ENCODE measurements at places on chromosomes 4 and X. TPM values are rescaled to one million over a fixed set of nuclear protein-coding genes. Genes with fewer than 3 reads are reported as not detected.

GRCh38 chr4:69710580-69710979, 49.8 kb downstream of the SULT1B1 start:
- no peak for DNase-seq

Gene EVC
- 126 TPM for total RNA-seq

GRCh38 chr4:1084796-1085403, 28.5 kb downstream of the RNF212 start:
- no peak for DNase-seq

DNA sequence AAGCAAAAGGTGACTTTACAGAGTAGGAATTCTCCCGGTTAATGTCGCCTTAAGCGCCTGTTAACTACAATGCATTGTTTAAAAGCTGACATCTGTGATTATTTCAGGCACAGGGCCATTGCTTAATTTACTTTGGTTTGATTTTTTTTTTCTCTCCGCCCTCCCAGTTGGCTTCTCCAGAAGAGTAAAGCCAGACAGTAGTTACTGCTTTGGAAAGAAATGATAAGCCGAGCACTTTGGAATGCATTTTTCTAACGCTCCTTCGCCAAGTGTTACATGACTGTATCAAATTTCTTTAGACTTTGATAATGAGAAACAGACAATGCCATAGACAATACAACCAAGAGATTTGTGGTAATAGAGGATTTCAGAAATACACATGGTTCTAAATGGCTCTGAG, 383.0 kb upstream of the TENM3 start:
- DNase-seq = no peak

GRCh38 chr4:101660607-101661006, 129.9 kb upstream of the BANK1 start:
- DNase-seq = no peak

GRCh38 chrX:101203761-101204351, 15.7 kb upstream of the DRP2 start:
- no peak for DNase-seq

Gene SLC26A1
- 1.4 TPM for total RNA-seq

DNA sequence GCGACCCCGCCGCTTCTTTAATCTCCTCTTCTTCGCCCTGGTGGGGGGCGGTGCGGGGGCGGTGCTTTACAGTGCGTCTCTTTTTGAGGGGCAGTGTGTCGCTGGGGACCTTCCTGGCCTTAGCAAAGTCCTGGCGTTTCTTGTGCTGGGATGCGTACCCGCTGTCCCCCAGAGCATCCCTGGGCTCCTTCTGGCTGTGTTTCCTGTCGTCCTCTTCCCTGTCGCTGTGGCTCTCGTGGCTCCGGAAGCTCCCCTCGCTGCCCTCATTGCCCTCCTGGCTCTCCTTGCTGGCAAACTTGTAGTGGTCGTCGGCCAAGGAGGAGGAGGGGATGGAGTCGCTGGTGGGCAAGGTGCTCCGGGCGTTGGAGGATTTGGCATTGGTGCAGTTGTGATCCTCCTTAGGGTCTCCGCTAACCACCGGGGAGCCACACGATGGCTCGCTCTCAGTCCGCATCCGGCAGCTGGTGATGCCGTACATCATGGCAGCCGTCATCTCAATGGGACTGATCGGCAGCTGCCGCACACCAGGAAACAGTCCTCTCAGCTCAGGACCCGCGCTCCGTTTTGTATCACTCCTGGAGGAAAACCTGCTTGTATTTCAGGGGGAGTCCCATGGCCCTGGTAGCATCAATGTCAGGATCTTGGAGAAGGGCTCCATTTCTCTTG, 30.4 kb upstream of the TMSB15A start:
- no peak for DNase-seq

GRCh38 chr4:12588582-12588981, 895.6 kb downstream of the RAB28 start:
- no peak for DNase-seq

Gene LRP2BP
- total RNA-seq = not detected

Gene TEX11
- total RNA-seq = 0.05 TPM

- DNase-seq = peak; percentile 72
Observed at GRCh38 chr4:2432991-2433530, 14.3 kb downstream of the CFAP99 start.

- no peak for DNase-seq
Observed at GRCh38 chr4:37139987-37140386, 104.6 kb upstream of the NWD2 start.

DNA sequence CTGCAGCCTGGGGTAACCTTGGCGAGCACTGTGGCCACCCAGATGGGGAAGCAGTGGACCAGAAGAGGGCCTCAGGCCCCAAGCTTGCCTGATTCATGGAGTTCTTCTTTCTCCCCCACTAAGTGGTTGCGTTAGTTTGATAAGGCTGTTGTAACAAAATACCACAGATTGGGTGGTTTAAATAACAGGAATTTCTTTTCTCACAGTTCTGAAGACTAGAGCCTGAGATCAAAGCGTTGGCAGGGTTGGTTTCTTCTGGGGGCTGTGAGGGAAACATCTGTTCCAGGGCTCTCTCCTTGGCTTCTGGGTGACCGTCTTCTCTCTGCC, 105.7 kb upstream of the GATB start:
- no peak for DNase-seq

Gene HPGDS
- not detected for total RNA-seq

DNA sequence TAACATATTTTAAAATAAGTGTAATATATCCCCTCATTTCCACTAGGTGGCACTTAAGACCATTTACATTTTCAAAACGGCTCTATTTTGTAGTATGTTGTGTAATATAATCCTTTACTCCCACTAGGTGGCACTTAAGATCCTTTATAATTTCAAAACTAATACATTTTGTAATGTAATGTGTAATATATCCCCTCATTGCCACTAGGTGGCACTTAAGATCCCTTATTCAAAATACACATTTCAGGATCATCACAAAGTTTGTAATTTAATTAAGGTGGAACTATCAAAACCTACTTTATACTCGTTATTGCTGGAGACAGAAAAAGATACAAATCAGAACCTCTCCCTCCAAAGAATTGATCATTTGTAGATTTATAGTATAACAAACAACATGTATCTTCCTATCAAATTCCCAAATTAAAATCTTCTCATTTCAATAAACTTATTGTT, 132.5 kb downstream of the ARHGAP6 start:
- peak; percentile 86 for DNase-seq

Gene RNF150
- total RNA-seq = 15.5 TPM

GRCh38 chr4:184529283-184529682, 54.9 kb upstream of the IRF2 start:
- no peak for DNase-seq

GRCh38 chr4:128513664-128514484, 226.3 kb upstream of the PGRMC2 start:
- DNase-seq = peak; percentile 27

DNA sequence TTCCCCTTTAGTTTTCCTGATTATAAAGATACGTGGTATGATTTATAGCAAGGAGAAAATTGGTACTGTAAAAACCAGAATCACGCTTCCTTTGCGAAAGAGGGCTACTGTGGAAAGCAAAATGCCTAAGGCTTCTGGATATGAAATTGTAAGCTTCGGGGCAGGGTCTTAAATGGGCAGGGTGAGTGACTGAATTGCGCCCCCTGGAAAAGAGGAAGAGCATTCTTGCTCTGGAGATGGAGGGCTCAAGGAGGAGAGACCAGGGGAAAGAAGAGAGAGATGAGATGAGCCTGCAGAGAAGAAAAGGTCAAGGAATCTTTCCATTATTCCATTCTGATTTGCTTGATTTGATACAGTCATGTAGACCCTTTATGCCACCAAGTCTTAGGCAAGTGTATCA, 13.1 kb upstream of the ETNPPL start:
- DNase-seq = no peak

- no peak for DNase-seq
Observed at GRCh38 chr4:155569960-155570515, 96.6 kb upstream of the GUCY1A1 start.

DNA sequence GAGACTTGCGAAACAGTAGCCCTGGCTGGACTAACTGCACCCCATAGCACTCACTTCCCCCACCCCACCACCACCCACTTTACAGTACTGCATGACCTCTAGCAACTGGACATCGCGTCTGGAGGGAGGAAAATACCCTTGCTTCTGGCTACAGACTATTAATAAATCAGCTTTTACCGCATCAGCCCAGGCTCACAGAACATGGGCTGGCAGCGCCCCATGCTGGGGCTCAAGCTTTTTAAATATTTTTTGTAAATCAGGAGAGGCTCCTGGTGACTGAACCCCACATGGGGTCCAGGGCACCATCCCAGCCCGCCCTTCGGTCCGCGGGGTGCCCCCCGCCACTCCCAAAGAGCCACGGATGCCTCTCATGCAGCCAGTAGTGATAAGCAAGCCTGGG, 2.7 kb downstream of the HS6ST2 start:
- peak; percentile 20 for DNase-seq

Gene ALB
- total RNA-seq = not detected

Gene YIPF6
- 43.7 TPM for total RNA-seq

- no peak for DNase-seq
Observed at GRCh38 chr4:123503698-123504363, 107.2 kb downstream of the SPRY1 start.

Gene OPN1MW2
- total RNA-seq = not detected

Gene CPLX1
- total RNA-seq = under 0.01 TPM

GRCh38 chrX:107628662-107629539, 591 bp downstream of the PRPS1 start:
- DNase-seq = peak; percentile 13

- DNase-seq = no peak
Observed at GRCh38 chrX:119389214-119389613, 9.9 kb upstream of the SLC25A43 start.

Gene CACNA1F
- not detected for total RNA-seq

Gene C4orf50
- total RNA-seq = not detected

Gene FRMD7
- not detected for total RNA-seq

DNA sequence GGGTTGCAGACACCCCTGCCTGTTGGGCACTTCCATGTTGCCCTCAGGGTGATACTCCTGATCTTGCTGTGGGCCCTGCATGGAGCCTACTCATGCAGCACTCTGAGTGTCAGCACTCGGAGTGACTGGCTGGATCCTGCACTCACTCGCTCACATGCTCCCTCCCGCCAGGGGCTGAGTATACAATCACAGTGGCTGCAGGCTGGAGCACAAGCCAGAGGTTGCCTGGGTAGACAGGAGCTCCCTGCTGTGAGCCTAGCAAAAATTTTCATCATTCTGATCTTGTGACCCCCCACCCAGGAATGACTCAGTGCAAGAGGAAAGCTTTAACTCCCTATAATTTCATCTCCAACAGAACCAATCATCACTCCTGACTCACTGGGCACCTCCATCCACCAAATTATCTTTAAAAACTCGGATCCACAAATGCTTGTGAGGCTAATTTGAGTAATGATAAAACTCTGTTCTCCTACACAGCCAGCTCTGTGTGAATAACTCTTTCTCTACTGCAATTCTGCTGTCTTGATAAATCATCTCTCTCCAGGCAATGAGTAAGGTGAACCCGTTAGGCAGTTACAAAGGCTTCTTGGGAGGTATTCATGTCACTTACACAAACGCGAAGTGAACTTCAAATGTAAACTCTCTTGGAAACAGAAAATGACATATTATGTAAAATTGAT, 1180.8 kb upstream of the PABPC4L start:
- DNase-seq = no peak

Gene GPR82
- not detected for total RNA-seq

- no peak for DNase-seq
Observed at GRCh38 chrX:11478026-11478425, 184.8 kb downstream of the AMELX start.

Gene CYBB
- 0.17 TPM for total RNA-seq

Gene SSX4
- not detected for total RNA-seq

GRCh38 chr4:187204389-187204918, 480.8 kb upstream of the FAT1 start:
- DNase-seq = peak; percentile 38

- peak; percentile 66 for DNase-seq
Observed at GRCh38 chr4:42123071-42123644, 29.3 kb downstream of the BEND4 start.

Data from renal cortical epithelial cell (primary cell).